ENCODE measurements at places on chromosomes 11 and 22. TPM values are rescaled to one million over a fixed set of nuclear protein-coding genes. Genes with fewer than 3 reads are reported as not detected.

The OR4A16 gene
- polyA plus RNA-seq: not detected

The PDGFD gene
- 32.9 TPM for polyA plus RNA-seq

The NCAM1 gene
- polyA plus RNA-seq: 69.6 TPM

DNA sequence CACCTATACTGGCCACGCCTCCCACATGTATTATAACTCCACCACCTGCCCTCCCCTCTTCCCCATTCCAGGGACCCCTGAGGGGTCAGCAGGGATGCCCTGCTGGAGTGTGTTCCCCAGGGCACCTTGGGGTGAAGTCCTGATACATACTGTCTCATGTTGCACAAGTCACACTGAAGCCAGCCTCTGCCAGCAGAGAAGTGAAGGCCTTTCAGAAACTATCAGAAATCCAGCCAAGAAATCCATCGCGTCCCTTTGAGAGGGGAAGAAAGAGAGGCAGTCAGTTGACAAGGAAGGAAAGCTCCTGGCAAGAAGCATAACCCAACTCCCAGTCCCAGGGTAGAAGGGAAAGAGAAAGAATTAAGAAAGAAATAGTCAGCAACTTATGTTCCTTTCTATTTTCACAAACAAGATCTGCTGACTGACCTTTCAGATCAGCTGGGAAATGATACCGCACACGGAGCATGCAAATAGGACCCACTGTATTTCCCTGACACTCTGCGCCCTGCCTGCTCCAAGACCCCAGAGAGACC, 45.2 kb downstream of the SC5D start:
- DNase-seq: no peak

DNA sequence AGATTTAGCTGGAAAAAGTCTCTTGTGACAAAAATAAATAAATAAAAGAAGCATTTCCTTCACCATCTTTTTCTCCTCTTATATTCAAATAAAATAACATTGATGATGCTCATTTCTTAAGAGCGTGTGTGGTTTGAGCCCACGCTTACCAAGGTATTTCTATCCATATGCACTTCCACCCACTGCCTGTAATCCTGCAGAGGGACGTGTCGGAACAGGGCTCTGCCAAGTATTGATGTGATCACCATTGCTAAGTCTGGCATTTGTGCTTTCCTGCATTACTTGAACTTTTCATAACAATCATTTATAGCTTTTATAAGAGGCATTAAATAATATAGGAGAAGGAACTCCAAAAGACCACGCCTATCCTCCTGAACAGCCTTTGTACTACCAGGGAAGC, 107.6 kb downstream of the SHANK2 start:
- no peak for DNase-seq

DNA sequence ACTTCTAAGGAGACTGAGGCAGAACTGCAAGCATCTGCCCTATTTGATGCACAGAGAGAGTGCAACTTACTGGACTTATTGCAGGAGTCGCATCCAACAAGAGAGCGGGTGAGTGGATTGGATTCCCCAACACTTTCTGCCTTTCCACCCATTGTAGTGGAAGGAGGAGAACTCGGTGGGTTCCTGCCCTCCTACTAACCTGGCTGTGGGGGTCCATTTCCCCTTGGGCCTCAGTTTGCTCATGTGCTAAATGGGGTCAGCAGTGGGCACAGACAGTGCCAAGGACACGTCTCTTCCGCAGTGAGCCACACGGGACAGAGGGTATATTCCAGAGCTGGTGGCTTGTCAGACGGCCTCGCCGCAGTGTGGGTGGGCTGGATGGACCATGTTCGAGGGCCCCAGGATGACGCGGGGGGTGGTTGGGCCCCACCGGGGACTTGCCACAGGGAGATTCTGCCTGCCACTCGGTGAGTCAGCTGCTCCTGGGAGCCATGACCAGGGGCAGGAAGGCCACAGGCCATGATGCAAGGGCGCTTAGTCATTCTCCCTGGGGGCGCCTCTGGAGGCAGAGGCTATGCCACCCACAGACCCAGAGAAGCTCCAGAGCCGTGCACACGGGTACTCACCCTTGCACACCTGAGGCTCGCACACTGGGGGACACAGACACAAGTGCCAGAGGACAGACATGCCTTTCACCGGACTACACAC, 8.2 kb downstream of the ALX4 start:
- DNase-seq: no peak

- DNase-seq: no peak
These were observed 230.3 kb upstream of the SESN3 start for GRCh38 chr11:95461348-95461747.

DNA sequence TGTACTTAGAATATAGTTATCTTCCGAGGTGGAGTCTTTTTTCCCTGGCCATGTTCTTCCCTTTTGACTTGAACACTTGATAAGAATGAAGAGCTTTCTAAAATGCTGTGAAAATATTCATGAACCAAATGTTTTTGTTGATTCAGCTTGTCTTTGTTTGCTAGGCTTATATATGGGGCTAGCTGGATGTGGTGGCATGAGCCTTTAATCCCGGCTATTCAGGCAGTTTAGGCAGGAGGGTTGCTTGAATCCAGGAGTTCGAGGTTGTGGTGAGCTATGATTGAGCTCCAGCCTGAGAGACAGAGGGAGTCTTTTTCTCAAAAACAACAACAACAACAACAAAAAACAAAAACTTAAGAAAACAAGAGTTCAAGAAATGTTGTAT, 23.1 kb downstream of the CBL start:
- DNase-seq: no peak

- DNase-seq: no peak
These were observed 5.0 kb upstream of the ZDHHC5 start for GRCh38 chr11:57662893-57663292.

DNA sequence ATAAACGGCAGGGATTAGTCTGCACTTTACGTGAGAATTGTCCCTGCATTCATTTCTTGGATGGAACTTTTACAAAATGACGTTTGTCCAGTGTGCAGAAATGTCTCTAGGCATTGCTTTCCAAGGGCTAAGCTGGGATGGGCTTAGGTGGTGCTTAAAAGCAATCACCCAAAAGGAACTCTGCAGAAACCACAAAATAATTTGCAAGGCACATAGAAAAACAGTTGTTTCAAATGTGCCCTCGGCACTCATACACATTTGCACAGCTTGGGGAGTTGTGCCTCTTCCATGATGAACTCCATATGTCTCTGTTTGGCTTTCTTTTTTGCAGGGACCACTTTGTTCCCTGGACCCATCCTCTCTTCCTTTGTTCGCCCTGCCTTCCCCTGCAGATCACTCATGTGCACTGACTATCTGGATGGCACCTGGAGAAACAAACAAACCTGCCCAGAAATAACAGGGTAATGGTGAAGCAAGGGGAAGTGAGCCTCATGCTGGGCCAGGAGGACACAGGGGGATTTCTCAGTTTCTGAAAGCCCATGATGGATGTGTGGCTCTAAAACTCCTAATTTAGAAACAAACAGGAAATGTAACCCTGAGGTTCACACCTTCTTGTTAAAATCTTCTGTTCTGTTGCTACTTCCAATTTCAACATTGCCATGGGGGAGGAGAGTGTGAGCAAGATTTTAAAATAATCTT, 150.2 kb downstream of the SNX19 start:
- DNase-seq: no peak
